Pericardium fibroblast (primary cell): ENCODE measurements at places on chromosomes 11 and 22. TPM values are rescaled to one million over a fixed set of nuclear protein-coding genes. Genes with fewer than 3 reads are reported as not detected.

RAC2 gene
- 26.0 and 30.2 TPM in 2 replicates for total RNA-seq

XKR3 gene
- total RNA-seq: not detected in 2 replicates

ACRV1 gene
- not detected in 2 replicates for total RNA-seq

MS4A3 gene
- not detected in 2 replicates for total RNA-seq

IPO7 gene
- 39.2 and 51.3 TPM in 2 replicates for total RNA-seq

CTTN gene
- total RNA-seq: 207 and 293 TPM in 2 replicates

MTMR2 gene
- total RNA-seq: 16.9 and 20.7 TPM in 2 replicates

PTPRCAP gene
- total RNA-seq: 0.93 TPM in 1 of 2 replicates, not detected in the other

DKK3 gene
- 45.8 and 147 TPM in 2 replicates for total RNA-seq

ELP4 gene
- total RNA-seq: 16.7 and 22.9 TPM in 2 replicates

MUC2 gene
- total RNA-seq: not detected in 2 replicates

CDC42EP1 gene
- total RNA-seq: 118 and 169 TPM in 2 replicates

SLC25A18 gene
- 0.60 TPM in 1 of 2 replicates, not detected in the other for total RNA-seq

NCAPH2 gene
- total RNA-seq: 22.5 and 28.0 TPM in 2 replicates

GANAB gene
- 226 and 265 TPM in 2 replicates for total RNA-seq
